ENCODE measurements at places on chromosomes 12 and 14.

DNA sequence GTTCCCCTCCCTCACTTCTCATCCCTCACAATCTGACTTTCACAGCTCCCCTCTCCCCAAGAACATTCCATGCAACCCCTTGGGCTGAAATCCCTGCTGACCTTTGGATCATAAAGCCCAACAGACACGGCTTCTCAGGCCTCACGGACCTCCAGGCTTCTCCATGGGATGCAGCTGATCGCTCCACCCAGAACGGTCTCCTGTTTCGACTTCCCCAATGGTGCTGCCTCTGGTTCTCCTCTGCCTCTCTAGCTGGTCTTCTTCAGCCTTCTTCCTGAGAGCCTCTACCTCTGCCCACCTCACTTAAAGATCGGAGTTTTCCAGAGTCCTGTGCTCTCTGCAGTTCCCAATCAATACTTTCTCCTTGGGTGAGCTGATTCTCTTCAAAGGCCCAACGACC lies 17.8 kb upstream of the PRMT8 start:
- no peak for DNase-seq

DNA sequence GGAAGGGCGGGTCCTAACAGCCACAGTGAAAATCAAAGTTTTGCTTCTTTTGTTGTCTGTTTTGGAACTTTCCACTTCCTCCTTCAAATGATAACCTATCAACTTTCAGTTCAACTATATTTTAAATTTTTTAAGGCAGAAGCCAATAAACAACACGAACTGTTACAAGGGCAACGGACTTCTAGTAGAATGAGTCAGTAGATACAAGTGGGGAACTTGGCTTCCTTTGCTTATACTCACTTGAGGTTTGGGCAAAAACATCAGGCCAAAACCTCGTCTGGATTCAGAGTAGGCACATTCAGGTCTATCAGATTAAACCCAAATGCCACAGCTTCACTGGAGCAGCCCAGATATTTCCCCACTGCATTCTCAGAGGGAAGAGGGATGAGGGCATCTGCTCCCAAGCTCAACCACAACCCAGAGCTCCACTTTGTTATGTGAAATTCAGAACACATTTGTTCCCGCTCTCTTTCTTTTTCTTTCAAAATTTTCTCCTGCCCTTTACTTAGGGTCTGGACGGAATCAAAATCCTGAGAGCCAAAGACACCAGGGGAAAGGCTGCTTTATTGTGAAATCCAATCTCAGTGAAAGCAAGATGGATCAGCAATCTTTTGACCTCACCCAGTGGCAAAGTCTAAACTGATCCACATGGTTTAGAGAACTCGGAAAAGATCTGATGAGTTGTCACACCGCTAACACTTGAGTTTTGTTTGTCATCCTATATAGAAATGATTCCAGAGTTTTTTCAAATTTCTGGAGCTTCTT lies 152.5 kb upstream of the BTG1 start:
- no peak for DNase-seq

DNA sequence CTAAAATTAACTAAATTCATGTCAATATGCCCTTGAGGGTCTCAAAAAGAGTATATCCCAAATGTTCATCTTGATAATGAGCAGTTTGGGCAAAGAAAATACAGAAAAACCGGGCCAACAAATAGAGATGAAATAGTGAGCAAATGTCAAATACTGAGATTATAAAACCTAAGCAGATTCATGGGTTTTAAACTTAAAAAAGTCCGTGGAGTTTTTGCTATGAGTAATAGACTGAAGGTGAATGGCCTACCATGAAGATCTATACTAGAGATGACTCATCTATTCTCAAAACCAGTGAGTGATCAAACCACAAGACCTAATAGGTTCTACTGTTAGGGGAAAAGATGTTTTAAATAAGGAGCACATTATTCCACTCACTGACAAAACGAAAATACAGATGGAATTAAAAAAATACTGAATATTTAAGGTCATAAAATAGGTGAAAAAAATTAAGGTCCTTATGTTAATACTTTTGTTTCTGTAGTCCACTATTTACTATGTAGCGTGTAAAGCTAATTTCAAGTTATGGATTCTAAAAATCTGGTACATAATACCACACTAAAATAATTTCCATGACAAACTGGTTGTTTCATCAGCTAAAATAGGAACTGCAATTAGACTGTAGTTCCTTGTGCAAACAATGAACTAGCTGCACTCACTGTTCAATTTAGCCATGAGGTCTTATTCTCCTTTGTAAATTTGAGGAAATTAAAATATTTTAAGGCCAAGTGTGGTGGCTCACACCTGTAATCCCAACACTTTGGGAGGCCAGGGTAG lies 5.0 kb downstream of the HNRNPC start:
- no peak for DNase-seq

- no peak for DNase-seq
These were observed 77.5 kb downstream of the PHLDA1 start for GRCh38 chr12:75954041-75954440.

DNA sequence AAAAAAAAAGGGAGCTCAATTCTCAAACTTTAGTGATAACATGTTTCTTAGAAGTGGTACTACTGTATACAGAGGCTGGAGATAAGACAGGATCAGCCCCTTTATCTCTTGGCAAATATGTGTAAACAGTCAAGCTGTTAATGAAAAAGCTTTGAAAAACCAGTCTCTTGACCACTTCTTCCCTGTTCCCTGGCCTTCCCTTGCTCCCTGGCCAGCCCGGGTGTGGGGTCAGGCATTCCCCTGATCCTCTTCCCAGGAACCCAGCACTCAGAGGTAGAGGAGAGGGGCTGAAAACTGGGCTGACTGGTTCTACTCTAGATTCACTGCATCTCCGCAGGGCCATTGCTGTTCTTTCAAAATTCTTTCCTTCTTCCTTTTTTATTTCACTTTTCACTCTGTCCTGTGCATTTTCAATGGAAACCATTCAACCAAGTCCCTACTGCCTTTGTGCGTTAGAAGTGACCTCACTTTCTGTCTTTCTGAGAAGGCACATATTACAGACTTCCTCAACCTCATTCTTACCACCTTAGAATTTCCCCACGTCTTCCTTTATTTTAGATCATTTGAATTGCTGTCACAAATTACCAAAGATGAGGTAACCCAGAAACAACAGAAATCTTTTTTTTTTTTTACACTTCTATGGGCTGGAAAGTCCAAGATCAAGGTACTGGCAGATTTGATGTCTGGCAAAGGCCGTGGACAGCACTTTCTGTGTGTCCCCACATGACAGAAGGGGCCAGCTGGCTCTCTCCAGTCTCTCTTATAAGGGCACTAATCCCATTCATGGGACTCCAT lies 5.7 kb downstream of the GNG2 start:
- no peak for DNase-seq

- DNase-seq = no peak
These were observed 29.8 kb downstream of the PROX2 start for GRCh38 chr14:74846168-74846567.

GRCh38 chr14:66233591-66233990 lies 252.6 kb upstream of the CCDC196 start:
- DNase-seq = no peak

DNA sequence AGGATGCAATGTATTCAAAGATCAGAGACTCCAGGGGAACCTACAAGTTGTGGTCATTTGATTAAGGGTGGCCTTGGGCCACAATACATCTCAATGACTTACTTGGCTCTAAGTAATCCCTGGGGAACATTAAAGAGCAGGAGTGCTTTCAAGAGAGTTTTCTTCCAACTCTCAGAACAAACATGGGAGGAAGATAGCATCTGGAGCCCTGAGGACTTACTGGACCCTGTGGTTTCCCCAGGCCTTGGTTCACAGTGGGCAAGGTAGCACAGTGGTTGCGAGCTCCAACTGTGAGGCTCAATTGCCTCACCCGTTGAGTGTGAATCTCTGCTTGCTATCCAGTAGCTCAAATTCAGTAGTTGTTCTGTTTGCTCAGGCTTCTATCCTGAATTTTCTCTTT lies 32.4 kb downstream of the STXBP6 start:
- DNase-seq = no peak

DNA sequence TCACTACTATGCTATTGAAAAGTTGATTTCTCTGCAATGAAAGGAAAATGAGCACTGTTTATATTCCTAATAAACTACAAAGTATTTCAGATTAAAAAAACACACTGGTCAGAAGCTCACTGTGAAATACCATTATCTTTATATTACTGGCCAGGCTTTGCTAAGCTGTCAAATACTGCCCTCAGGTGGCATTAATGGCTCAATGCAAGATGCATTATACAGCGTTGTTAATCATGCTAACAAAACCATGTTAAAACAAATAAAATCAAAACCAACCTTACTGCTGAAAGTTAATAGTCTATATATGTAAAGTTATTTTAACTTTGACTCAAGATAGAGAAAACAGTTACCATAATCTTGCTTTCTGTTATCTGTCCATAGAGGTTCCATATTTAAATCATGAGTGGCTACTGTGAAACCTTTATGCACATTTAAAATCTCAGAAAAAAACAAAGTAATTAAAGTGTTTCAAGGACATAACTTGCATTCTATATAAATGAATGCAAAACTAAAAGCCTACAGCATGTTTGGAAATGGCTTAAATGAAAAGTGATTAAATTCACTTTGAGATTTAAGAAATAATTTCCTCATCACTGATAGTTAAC lies 121.7 kb downstream of the RALGAPA1 start:
- DNase-seq = no peak

- DNase-seq = no peak
These were observed 781.4 kb upstream of the TMEM132C start for GRCh38 chr12:127485528-127485927.

GRCh38 chr12:130462558-130463274 lies 125.0 kb downstream of the PIWIL1 start:
- no peak for DNase-seq

DNA sequence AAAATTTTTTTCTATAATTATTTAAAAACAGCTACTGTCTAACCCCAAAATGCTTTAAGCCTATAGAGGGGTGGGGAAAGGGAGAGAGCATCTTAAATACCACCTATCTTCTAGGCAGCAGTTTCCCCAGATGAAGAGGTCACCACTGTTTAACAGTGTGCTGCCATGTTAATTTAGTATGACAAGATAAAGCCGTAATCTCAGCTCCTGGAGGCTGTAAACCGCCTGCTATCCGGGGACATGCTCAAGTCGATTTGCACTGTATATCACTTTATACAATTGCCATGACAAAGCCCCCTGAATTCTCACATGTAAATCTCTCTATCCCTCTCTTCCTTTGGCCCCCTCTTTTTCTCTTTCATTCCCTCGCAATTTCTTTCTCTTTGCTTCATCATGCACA lies 68.5 kb downstream of the SOX5 start:
- no peak for DNase-seq

DNA sequence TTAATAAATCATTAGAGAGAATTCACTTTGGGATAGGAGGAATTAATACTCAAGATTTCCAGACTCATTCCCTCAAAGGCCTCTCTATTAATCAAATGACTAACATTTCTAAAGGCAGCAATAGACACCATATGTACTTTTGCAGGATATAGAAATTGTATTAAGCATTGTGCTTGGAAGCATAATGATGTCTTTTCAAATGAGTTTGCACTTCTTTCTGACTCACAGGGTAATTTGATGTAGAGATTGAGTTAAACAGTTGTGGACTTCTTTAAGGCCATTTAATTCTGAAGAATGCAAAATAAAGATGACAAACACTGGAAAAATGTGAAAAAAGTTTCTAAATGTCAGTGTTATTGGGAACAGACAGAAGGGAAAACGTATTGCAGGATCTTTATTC lies 63.4 kb upstream of the CSRP2 start:
- DNase-seq = no peak

Measured in stimulated activated CD4-positive, alpha-beta T cell treated with anti-CD3 and anti-CD28 coated beads, TNF-alpha, amount 100 ng/mL, for 4 hours (primary cell).